ENCODE measurements at places on chromosomes 5 and 9.

GRCh38 chr5:79122973-79123372 is 11.4 kb downstream of the BHMT start:
- no peak for DNase-seq

DNA sequence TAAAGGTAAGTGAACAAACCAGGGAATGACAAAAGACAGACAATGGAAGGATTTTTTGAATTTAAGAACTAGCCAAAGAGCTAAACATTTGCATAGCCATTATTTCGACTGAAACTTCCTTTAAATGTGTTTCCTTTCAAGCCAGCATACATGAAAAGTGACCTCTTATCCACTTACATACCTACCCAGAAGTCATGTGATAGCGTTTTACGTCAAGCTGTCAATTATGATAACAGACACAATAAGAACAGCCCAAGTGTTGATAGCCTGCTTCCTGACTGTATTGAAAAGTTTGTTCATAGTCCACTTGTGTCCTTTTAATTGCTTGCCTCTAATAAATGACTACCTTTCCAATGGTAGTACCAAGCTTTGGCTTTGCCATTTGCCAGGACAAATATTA is 206.0 kb downstream of the NFIB start:
- DNase-seq: no peak

GRCh38 chr5:64690104-64690416 is 243 bp upstream of the SHISAL2B start:
- no peak for DNase-seq

- DNase-seq: no peak
Observed at GRCh38 chr5:75993643-75994520, 89.3 kb upstream of the SV2C start.

DNA sequence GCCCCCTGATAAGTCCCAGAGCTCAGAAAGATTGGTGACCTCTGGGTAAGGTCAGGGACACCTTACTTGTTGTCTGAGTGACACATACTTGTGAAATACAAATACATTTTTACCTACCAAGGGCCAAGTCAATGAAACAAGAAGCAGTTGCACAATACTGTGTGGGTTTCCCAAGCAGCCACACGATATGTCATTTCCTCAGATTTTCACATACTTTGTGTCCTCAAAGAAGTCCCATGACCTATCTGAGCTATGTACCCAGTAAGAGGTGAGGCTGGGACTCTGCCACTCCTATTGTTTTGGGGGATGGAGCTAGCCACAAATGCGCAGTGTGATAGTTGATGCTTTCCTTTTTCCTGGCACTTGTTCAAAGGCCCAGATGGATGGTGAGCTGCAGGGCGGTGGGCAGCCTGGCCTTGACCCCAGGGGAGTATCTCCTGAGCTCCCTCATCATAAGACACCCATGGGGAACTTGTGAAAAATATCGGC is 4.8 kb upstream of the SLC25A51 start:
- no peak for DNase-seq

GRCh38 chr5:2007496-2007877 is 124.8 kb upstream of the IRX4 start:
- no peak for DNase-seq

GRCh38 chr9:20683351-20684034 is 566 bp upstream of the FOCAD start:
- peak; percentile 25 for DNase-seq

- no peak for DNase-seq
Observed at GRCh38 chr9:114246558-114246957, 76.3 kb upstream of the ORM1 start.

DNA sequence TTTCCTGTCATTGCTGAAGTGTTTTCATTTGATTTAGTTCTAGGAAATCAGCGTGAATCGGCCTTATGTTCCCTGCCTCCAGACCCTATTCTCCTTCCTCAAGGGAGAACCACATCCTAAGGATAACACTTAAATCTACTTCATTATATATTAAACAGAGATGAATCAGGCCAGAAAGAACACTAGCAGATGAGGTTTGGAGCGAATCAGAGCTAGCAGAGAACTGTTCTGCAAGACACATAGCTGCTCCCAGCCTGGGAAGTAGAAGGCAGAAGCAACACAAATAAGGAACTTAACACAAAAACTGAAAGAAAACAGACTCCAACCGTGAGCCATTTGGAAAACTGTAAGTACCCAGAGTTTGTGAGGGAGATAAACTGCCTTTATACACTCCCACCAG is 718.2 kb downstream of the SEMA5A start:
- no peak for DNase-seq

DNA sequence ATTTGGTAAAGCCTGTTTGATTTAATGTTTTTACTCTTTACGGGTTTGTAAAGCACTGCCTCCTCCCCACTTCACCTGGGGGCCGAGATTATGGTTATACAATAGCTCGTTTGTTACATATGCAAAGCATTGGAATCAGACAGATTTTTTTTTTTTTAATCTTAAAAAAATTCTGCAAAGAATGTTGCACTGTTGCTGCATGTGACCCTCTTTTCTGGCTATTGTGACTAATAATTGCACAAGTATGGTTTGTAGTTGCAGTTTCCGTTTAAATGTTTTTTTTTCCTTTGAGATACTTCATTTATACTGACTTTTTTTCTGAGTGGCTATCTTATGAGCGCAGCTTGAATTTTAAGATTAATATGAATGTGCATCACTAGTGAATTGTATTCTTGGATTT is 165.3 kb downstream of the KDM4C start:
- no peak for DNase-seq

DNA sequence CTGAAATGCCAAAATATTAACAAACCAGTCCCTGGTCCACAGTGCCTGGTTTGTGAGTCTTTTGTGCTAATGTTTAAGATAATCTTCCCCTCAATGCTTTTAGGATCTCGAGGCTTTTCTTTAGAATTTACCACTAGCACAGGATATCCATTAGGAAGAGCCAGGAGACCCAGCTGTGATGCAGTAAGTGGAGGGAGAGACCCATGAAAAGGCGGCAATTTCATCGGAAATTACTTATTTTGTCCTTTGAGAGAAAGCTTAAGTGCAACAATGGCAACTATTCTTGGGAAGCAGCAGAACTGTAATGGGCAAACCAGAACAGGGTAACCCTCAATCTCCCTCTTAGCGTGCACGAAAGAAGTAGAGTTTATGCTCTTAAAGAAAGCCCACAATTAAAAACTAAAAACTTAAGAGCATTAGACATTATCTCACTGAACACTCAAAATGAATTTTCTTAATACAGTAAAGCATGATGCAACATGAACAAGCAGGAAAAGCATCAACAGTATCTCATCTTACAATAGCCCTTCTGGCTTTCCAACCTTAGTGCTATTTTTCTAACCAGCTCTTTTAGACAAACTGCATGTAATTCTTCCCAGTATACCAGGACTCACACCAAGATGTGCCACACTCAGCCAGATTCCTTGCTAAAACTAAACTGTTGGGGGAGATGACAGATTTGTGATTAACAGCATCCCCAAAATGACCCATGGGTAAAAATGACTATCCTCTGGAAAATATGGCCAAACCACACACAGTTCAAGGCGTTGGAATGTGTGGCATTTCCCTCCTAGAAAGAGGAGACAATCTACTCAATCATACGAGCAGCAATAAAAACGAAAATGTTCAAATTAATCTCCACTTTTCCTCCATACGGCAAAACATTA is 36.4 kb downstream of the PWWP2A start:
- DNase-seq: no peak

DNA sequence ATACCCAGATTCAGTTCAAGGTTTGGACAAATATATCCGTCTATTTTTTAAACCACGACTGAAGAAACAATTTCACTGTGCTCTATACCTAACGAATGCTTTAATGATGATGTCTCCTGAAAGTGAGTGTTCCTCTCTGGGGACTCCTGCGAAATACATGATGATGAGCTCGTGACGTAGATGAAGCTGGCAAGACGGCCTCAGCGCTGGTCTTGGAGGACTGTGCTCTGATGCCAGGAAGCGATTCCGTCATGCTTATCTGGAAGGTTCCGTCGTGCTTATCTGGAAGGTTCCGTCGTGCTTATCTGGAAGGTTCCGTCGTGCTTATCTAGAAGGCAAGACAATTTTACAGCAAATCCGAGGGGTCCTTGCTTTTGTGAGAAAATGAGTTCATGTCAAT is 250.8 kb upstream of the IRX2 start:
- DNase-seq: no peak

GRCh38 chr9:110650991-110651411 is 17.6 kb upstream of the MUSK start:
- DNase-seq: no peak
